Islet precursor cell (in vitro differentiated cells): ENCODE measurements at places on chromosomes 5 and 9.

DNA sequence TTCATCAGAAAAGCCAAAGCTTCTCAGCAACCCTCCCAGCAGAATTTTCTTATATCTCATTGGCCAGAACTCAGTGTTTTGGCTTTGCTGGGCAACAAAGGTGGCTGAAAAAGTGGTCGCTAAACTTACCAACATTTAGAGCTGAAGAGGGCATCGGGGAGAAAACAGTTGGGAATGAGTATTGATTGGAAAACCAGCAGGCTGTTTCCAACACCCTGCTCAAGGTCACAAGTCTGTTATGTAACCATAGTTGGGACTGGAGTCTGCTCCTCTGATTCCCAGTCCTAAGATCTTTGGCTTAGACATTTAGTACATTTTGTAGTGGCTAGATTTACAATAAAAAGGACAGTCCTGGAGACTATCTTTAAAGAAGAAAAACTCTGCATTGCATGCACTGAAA, 17.1 kb downstream of the IL12B start:
- no peak for DNase-seq

GRCh38 chr5:80763211-80763610, 108.4 kb upstream of the DHFR start:
- DNase-seq: no peak

GRCh38 chr9:131968632-131969031, 111.0 kb downstream of the MED27 start:
- DNase-seq: no peak

DNA sequence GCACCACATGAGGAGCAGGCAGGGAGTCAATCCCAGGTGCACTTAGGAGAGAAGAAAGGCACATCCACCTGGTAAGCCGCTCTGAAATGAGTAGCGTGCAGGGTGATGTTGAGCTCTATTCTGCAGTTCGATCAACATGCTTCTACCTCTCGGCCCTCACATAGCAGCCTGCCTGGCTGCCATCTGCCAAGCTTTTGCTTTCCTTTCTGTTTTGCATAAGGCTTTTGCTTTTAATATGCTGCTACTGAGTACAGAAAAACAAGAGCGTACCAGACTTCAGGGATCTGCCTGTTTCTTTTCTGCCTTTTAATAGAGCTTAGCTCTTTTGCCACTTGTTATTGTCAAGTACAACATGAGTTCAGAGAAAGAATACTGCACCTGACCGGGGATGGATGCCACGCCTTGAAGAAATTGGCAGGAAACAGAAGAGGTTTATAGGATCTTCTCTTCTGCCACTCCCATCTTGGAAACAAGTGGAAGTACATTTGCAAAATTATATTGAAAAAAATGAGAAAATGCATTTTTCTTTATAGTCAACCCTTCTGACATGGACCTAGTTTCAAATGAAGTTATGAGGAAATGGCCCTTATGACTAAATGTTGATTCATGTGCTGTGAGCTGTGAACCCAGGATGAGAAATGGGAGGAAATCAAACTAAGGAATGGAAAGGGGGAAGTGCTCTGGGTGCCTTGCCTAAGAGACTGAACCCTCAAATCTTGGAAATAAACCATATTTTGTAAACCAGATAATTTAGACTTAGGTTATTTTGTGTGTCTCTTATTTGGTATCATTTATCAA, 4.0 kb upstream of the FCHO2 start:
- DNase-seq: no peak
